ENCODE measurements at places on chromosomes 12 and 14.

GRCh38 chr12:84857525-84858208, 54.9 kb downstream of the SLC6A15 start:
- DNase-seq: no peak

- no peak for DNase-seq
Observed at GRCh38 chr12:94267921-94268471, 119.6 kb downstream of the PLXNC1 start.

GRCh38 chr12:509500-509899, 49.8 kb downstream of the B4GALNT3 start:
- no peak for DNase-seq

- no peak for DNase-seq
Observed at GRCh38 chr12:78239544-78239943, 408.9 kb downstream of the NAV3 start.

DNA sequence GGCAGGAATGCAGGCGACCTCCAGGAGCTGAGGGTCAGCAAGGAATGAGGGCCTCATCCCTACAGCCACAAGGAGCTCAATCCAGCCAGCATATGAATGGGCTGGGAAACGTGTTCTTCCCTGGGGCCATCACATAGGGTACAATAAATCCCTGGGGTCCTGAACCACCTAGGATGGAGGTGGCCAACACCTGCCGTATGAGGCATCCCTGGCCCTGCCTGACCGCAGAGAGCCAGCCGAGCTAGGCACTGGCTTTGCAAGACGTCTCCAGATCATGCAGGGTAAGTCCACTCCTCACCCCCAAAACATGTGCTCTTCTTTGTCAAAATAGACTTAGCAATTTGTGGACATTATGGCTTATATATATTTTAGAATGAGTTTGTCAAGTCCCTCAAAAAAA, 303.7 kb upstream of the DIO3 start:
- no peak for DNase-seq

DNA sequence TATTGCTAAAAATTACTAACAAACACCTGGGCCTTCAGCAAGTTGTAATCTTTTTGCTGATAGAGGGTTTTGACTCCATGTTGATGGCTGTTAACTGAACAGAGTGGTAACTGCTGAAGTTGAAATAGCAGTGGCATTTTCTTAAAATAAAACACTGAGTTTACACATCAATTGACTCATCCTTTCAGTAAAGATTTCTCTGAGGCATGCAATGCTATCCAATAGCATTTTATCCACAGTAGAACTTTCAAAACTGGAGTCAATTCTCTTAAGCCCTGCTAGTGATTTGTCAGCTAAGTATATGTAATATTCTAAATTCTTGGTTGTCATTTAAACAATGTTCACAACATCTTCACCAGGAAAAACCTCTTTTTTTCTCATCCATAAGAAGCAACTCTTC, 59.5 kb downstream of the CMAS start:
- DNase-seq: no peak

DNA sequence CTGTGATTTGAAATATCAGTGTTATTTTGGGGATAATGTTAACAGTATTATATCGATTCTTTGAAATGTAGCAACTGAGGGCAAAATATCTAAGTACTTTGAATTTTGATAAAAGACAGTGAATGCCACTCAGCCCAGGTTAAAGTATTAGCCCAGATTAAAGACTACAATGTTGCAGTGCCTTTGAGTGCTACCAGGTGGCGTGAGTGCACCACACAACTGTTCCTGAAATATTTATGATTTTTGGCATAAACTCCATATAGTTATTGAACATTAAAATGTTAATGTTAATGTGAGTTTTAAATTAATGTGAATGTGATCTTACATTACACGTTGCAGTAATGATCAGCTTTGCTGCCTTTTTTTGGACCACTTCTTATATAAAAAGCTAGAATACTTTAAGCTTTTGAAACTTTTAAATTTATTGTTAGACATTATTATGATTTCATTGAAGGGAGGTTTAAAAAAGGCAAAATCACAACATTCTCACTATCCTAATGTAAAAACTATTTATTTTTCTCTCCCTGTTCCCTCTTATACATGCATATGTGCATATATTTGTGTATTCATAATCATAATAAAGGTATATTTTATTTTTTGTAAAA, 22.5 kb downstream of the MRPS35 start:
- no peak for DNase-seq

DNA sequence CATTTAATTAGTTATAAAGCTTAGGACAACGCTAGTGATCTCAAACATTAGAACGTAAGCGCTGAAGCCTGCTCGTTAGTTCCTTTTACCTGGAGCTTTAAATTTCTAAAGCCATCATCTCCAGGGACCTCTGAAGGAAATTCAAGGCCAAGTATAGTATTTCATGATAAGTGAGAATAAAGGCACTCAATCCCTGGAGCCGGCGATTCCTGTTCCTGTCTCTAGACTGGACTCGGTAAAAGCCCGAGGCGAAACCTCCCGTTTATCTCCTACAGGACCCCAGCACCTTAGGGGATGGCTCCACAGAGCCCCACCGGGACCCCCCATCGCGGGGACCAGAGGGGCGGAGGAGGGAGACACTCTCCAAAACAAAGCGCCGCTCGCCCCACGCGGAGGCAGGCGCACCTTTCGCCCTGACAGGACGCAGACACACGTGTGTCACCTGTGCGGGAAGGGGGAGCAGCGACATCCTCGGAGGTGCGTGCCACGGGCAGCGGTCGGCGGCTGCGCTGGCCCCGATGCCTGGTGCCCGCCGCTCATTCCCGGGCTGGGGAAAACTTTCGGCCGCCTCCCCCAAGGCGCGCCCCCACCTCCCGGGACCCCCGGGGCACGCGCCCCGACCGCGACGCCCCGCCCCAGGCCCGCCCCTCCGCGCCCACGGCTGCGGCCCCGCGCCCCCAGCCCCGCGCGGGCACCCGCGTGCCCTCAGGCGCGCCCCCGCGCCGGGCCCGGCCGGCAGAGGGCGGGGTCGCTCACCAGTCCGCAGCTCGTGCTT, 678 bp downstream of the RPS6KA5 start:
- no peak for DNase-seq

DNA sequence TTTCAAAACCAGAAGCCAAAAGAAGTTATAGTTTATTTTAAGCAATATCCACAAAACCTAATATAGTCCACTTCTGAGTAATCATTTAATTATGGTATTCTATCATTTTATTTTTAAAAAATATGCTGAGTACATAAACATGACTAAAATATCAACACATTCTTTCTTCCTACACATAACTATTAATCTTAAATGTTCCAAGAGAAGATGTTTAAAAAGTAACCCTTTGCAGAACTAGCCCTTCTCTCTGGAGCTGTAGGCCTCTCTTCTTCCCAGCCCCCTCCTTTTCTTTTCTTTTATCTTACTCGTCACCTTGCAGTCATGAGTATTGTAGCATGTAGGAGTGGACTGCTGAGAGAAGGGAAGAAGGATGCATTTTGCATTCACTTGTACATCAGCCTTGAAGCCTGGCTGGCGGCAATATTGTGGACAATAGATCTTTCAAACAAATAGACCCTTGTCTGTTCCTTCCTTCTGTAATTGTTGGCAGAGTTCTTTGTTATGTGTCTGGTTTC, 941.9 kb downstream of the NRXN3 start:
- no peak for DNase-seq

GRCh38 chr12:84641940-84642545, 270.6 kb downstream of the SLC6A15 start:
- no peak for DNase-seq

DNA sequence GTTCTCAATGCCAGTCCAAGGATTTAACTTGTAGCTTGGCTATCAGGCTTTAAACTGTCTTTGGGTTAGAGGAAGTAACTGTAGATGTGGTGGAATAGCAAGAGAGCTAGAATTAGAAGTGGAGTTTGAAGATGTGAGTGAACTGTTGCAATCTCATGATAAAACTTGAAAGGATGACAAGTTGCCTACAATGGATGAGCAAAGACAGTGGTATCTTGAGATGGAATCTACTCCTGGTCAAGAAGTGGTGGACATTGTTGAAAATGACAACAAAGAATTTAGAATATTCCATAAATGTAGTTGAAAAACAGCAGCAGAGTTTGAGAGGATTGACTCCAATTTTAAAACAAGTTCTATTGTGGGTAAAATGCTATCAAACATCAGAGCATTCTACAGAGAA, 199.0 kb downstream of the DUSP6 start:
- DNase-seq: no peak

GRCh38 chr14:60642270-60643140, 6.8 kb downstream of the SIX1 start:
- no peak for DNase-seq

DNA sequence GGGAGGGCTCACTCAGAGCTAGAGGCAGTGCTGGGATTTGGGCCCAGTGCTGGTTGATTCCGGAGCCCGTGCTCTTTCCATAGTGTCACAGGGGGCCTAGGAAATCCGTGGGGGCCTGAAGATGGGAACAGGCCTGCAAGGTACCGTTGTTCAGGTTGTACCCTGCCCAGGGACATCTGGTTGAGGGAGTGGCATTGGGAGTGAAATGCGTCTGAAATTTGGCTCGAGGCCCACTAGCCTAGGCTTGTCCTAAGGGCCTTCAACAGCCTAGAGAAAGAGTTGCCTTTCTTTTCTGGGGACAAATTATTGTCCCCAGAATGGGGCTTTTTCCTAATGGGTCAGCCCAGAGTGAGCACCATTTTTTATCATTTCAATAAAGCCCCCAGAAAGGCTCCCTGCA, 26.4 kb upstream of the FAM222A start:
- DNase-seq: no peak

All from Panc1 (cell line).